GOT3 (cell line): ENCODE measurements at places on chromosomes 7 and 10.

- DNase-seq = no peak
Measured at GRCh38 chr10:76089556-76090180, 658.2 kb downstream of the LRMDA start.

- DNase-seq = no peak
Measured at GRCh38 chr7:95066737-95067530, 159.5 kb downstream of the PPP1R9A start.

DNA sequence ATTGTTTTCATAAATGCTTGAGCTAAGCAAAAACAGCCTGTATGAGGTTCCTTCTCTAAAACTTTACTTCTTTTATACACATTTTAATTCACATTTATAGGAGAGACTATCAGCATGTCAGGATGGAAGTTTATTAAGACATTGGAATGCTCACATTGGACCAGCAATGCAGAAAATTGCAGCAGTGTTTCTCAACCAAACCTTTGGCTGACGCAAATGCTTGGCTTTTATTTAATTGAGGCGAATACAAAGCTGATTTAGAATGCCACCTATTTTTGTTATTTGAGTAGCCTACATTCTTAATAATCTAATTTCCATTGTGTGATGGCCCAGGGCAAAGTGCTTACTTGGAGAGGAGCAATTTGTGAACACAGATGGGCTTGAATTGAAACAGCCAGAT, 283.2 kb downstream of the ARL4A start:
- DNase-seq = no peak

DNA sequence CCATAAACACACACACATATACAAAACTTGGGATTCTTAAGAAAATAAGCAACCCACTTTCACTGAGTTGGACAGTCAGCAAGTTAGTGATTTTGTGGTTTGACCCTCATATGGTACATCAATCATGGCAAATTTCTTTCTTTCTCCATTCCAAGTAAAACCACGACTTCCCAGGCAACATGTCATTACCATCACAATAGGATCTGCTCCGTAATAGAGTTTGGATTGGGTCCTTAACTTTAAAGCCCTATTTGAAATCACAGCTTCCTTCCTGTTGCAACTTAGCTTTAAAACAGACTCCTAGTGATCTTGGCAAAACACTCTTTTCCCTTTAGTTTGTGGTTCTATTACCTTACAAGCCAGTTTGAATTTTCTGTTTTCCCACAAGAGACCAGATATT, 483.6 kb downstream of the INHBA start:
- no peak for DNase-seq

- DNase-seq = no peak
Measured at GRCh38 chr10:126609566-126609965, 60.9 kb downstream of the C10orf90 start.

DNA sequence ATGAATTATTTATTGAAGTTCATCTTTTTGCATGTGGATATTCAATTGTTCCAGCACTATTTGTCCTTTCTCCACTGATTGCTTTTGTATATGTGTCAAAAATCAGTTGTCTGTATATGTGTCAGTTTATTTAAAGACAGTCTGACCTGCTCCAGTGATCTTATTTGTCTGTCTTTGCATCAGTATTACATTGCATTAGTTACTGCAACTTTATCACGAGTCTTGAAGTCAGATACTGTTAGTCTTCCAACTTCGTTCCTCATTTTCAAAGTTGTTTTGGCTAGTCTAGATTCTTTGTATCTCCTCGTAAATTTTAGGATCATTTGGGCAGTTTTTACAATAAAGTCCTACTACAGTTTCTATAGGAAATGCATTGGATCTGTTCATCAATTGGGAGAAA, 166.4 kb downstream of the CELF2 start:
- no peak for DNase-seq

DNA sequence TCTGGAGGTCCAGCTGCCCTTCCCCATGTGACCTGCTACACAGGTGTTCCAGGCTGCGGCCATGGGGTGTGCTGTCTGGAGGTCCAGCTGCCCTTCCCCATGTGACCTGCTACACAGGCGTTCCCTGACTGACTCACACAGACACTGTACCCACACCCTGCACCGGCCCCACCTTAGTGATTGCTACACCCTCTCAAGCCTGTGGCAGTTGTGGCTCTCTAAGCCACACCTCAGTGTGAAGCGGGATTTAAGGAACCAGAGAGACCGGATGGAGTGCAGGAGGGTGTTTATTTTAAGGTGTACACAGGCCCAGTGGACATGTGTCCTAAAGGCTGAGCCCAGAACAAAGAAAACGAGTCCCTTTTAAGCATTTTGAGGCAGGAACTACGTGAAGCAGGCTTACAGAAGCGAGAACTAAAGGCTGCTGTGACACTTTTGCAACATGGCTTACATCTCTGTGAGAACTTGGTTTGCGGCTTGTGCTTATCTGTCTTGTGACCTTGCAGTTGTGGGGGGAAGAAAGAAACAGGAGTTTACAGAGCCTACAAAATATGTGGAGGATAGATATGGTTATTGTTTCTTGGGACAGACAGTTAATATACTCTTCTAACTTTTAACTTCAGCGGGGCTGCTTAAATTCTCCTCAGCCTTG, 326.4 kb downstream of the PAXIP1 start:
- DNase-seq = no peak

GRCh38 chr7:27295236-27295635, 52.6 kb downstream of the EVX1 start:
- no peak for DNase-seq

DNA sequence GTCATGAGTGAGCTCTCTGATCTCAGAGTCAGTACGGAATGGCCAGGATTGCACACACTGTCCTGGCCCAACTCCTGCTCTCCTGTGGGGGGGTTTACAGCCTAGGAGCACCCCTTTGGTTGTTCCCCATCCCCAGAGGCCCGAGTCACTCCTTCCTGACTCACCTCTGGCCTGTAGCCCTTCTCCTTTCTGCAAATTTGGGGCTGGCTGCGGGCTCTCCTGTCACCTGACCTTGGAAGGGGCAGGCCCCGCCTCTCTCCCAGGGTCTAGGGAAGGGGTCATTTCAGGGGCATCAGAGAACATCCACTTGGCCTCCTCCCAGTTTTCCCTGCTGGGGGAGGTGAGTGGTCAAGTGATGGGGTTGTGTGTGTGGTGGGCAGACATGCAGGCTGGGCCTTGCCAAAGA, 1.7 kb downstream of the NYAP1 start:
- no peak for DNase-seq

DNA sequence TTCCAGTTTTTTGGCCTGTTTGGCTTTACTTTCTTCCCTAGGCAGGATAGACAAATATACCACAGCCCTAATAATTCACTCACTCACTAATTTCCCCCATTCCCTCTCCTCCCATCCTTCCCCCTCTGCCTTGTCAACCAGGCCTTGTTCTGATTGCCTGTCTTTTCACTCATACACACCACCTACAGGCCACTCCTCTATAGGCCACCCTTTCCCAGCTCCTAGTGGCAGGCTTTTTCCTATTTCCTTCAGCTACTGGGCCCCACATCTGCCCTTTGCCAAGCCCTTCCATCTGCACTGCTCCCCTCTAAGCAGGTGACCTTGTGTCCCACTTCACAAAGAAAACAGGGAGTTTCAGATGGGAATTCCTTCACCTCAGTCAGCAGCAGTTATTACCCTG, 59.8 kb upstream of the MSRB2 start:
- DNase-seq = no peak

GRCh38 chr7:133853706-133854276, 273.3 kb upstream of the LRGUK start:
- DNase-seq = peak; percentile 55

- DNase-seq = no peak
Measured at GRCh38 chr7:2017481-2017891, 215.3 kb downstream of the MAD1L1 start.

DNA sequence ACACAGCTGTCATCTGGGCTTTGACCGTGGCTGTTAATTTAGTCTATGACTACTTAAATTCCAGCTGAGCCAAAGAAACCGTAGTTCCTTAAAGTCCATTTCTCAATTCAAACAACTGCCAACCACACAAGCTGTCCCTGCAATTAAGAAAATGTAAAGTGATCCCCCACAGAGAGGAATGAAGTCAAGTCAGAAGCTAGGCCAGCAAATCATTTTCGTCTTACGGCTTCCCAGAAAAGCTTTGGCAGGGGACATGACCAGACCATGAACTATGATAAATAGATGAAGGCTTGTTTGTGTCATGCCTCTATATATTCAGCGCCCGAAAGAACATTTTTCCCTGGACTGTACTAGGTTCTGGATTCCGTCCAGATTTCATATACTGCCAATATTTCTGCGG, 54.6 kb downstream of the HACD1 start:
- DNase-seq = no peak

DNA sequence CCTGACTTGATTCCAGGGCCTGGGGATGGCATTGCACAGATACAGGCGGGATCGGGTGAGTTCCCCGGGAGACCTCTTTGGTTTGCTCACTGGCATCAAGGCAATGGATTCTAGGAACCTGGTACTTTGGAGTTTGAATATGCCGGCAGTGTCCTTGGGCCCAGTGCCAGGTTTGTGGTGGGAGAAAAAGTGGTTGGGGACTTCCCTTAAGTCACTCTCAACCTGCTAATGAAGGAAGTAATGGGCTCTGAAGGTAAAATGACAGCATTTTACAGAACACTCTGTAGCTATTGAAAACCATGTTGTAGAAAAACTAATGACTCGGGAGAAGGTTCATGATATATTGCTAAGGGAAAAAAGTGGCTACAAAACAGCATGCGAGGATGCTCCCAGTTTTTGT, 129.9 kb downstream of the CFAP58 start:
- DNase-seq = no peak

- DNase-seq = no peak
Measured at GRCh38 chr7:150657526-150657925, 25.3 kb upstream of the GIMAP6 start.

GRCh38 chr7:87590578-87590977, 10.1 kb downstream of the ABCB1 start:
- DNase-seq = no peak

DNA sequence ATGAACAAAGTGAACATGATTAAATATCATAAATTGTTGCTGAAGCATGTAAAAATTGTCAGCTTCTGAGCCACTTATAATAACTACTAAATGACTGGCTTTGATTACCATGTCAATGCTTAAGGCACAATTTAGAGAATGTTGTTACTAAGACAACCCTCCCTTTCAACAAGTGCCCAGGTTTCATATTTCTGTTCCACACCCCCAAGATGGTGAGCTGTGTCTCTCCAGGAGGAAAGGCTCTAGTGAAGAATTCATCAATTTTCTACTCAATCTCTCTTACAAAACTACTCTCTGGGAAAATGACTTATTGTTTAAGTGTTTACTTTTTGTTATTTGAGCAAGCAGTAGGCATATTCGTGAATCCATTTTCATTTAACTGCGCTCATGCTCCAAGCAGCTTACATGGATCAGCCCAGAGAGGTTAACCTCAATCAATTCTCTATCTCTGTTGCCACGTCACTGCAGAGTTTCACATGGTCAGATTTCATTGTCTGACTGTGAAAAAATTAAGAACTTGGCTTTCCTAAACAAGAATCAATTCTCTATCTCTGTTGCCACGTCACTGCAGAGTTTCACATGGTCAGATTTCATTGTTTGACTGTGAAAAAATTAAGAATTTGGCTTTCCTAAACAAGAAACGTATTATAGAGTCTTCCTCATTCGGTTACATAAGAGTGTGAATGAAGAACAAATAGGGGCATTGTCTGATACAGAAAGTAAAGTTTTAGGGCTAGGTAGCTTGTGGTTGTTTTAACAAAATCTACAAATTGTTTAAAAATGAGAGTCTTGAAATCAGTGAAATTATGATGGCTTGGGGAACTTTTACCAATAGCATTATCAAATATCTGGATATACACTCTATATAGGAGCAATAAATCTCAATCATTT, 49.7 kb downstream of the CCDC71L start:
- no peak for DNase-seq

DNA sequence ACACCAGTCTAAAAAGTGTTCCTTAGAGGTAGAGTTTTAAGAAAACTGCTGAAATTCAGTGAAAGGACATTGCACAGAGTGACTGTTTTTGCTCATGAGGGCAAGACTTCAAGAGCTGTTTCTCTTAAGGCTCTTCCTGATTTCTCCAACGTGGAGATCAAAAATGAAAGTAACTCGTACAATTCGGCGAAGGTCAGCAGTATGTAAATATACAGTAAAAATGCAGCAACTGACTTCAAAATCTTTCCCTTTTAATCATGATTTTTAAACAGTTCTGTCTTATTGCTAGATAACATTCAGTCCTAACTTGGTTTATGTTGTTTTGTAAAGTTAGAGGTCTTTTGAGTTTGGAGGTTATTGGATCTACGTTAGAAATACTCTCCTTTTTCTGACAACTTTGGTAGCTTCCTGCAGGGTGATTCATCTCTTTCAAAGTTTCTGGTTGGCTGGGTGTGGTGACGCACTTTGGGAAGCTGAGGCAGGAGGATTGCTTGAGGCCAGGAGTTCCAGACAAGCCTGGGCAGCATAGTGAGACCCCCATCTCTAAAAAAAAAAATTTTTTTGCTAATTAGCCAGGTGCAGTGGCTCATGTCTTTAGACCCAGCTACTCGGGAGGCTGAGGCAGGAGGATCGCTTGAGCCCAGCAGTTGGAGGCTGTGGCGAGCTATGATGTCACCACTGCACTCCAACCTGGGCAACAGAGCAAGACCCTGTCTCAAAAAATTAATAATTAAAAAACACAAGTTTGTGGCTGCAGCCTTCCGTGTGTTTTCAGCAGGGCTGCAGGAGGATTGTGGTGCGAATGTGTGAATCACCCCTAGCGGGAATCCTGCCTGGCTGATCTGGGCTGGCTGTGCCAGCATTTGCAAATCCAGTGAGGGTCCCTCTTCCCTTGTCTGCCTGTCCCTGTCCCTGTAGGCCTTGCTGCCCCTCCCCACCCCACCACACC, 29.2 kb upstream of the AP5Z1 start:
- DNase-seq = no peak
